ENCODE measurements at places on chromosomes 1 and 21.

DNA sequence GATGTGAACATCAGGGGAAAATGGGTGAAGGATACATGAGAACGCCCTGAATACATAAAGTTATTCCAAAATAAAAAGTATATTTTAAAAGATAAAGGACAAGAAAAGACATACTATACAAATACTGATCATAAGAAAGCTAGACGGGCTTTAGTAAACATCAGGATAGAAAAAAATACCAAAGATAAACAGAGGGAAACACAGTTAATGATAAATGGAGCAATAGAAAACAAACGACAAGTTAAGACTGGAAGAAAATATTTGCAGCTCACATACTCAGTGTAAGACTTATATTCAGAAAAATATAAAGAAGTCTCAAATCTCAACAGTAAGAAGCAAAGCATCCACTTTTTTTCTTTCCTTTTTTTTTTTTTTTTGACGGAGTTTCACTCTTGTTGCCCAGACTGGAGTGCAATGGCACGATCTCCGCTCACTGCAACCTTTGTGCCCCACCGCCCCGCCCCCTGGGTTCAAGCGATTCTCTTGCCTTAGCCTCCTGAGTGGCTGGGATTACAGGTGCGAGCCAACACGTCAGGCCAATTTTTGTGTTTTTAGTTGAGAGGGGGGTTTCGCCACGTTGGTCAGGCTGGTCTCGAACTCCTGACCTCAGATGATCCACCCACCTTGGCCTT, 94.8 kb downstream of the OMA1 start:
- DNase-seq = no peak

- DNase-seq = no peak
Measured at GRCh38 chr1:94434365-94435045, 16.3 kb downstream of the ABCD3 start.

GRCh38 chr1:197924516-197925123, 7.4 kb downstream of the LHX9 start:
- peak; percentile 35 for DNase-seq

GRCh38 chr1:171597203-171597602, 24.8 kb upstream of the MYOCOS start:
- no peak for DNase-seq

- DNase-seq = no peak
Measured at GRCh38 chr1:156065212-156065611, 4.3 kb downstream of the RAB25 start.

GRCh38 chr1:53625766-53626520, 113.0 kb downstream of the GLIS1 start:
- no peak for DNase-seq

- no peak for DNase-seq
Measured at GRCh38 chr1:240402326-240402725, 209.6 kb downstream of the GREM2 start.

GRCh38 chr1:224498574-224499170, 64.1 kb upstream of the WDR26 start:
- no peak for DNase-seq
